ENCODE measurements at places on chromosomes 3 and 15. TPM values are rescaled to one million over a fixed set of nuclear protein-coding genes. Genes with fewer than 3 reads are reported as not detected.

LNP1 gene
- 0.64 TPM for total RNA-seq

MUC20 gene
- 34.9 TPM for total RNA-seq

MEGF11 gene
- not detected for total RNA-seq

GAP43 gene
- not detected for total RNA-seq

FGD5 gene
- total RNA-seq: 2.5 TPM

ITIH3 gene
- total RNA-seq: 0.12 TPM

MINAR1 gene
- total RNA-seq: 0.24 TPM

ESYT3 gene
- 0.80 TPM for total RNA-seq

DYNLT2B gene
- 14.6 TPM for total RNA-seq

EFCAB12 gene
- total RNA-seq: 0.04 TPM

RBPMS2 gene
- 0.48 TPM for total RNA-seq

OR5K2 gene
- total RNA-seq: not detected

NEO1 gene
- total RNA-seq: 10.6 TPM

ATP1B3 gene
- 159 TPM for total RNA-seq

SUSD5 gene
- 0.08 TPM for total RNA-seq
